T-helper 22 cell (primary cell): ENCODE measurements at places on chromosomes 11 and 22.

GRCh38 chr11:34987617-34988016 is 71.2 kb downstream of the PDHX start:
- no peak for DNase-seq

- no peak for DNase-seq
Observed at GRCh38 chr11:44192462-44193100, 97.1 kb downstream of the EXT2 start.

- no peak for DNase-seq
Observed at GRCh38 chr11:69637198-69637940, 3.6 kb upstream of the CCND1 start.

DNA sequence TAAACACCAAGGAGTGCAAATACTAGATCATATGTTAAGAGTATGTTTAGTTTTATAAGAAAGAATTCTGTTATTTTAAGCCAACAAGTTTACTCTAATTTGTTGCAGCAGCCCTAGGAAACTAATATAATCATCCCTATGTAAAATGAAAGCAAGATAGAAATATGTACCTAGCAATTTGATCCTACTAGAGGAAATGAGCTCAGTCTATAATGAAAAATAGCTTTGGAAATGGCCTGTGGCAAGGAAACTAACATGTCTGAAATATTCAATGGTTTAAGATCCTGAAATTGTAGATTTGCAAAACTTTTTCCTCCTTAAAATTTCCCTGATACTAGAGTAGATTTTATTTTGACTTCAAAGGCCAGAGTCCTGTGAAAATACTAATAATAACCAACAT is 112.7 kb upstream of the SLC5A12 start:
- no peak for DNase-seq

- DNase-seq: no peak
Observed at GRCh38 chr22:44666207-44666585, 35.8 kb upstream of the PRR5 start.

GRCh38 chr22:19515654-19516377 is 8.4 kb downstream of the CLDN5 start:
- no peak for DNase-seq

DNA sequence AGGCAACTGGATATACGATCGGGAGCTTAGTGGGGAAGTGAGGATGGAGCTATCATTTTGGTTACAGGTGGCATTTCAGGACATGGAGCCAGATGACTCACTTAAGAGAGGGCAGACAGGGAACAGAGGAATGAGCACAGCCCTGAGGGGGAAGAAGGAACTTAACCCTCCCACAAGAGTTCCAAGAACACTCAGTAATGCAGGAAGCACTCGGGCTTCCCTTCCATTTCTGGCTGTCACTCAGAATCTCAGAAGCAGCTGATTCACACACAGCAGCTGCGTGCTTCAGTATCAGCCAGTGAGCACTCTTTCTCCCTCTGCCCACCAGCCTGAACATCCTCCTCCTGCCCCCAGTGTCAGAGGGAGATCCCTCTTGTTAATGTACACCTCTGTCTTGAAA is 34.8 kb downstream of the EFCAB6 start:
- DNase-seq: no peak

DNA sequence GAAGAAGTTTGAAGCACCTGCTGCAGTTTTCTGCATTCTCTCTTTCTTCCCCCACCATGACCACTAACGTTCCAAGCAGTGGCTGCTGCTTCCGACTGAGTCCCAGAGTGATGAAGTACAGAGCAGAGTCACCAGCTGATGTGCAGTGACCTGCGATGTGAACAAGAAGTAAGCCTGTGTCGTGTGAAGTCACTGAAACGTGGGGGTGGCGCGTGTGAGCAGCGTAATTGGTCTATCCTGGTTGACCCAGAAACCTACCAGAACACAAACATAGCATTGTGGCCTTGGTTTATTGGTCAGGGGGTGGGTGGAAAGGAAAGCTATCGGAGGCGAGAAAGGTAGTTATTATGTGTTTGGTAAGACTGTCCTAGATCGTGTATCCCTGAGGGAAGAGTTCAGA is 3.5 kb downstream of the KRTAP5-7 start:
- no peak for DNase-seq

DNA sequence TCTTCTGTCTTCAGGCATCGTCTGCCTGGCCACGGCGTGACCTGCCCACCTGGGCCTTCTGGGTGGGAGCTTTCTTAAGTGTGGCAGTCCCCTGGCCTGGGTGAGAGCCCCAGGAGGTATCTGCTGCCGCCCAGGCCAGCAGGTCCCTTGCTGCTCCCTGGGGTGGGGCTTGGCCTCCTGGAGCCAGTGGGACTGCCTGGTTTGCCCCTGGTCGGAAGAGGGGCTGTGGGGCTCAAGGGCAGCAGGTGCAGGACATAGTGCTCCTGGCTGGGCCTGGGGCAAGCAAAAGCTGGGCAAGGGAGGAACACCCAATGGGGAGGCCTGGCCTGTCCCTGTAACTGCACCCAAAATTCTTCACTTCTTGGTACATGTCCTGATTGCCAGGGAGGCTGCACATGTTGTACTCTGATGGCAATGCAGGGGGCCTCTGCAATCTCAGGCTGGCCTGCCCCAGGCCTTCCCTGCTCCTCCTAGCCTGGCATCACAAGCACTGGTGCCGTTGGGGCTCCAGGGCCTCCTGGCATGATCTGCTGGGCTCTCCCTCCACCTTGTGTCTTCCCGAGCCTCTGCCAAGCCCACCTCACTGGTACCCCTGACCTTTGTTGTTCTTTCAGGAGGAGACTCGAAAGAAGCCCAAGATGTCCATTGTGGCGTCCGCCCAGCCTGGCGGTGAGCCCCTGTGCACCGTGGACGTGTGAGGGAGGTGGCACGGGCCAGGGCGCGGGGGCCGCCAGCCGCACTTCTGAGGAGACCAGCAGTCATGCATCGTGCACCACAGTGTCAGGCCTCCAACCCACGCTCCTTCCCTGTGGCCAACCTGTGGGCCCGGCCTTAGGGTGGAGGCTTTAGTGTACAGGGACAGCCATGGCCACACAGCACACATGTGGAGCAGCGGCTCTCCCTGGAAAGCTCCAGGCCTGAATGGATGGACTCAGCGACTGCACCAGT is 6.2 kb upstream of the RANBP1 start:
- DNase-seq: no peak

GRCh38 chr11:13216019-13216710 is 61.4 kb upstream of the BMAL1 start:
- no peak for DNase-seq

DNA sequence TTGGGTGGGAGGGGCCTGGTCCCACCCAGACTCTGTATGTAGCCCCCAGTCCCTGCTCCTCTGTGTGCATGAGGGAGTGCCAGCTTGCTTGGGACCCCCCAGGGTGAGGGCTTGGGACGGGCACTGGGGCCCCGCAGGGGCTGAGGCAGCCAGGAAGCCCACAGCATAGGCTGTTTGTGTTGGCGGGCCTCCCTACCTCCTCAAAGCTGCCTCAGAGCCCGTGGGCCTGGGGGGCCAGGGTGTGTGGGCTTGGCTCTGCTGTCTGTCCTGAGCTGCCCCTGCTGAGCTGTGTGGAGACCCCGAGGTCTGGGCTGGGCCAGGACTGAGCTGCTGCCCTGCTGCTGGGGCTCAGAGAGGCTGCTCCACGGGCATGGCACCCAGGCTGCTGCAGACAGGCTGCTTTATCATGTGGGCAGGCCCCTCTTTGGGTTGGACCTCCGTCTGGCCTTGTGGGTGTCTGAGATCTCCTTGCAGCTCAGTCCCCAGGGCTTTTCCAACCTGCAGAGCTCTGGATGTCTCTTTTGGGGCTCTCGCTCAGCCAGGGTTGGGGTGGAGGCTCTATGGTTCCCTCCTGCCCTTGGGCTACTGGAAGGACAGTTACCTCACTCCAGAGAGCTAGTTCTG is 3.3 kb downstream of the TSPAN4 start:
- DNase-seq: no peak

GRCh38 chr11:69918938-69919650 is 99.9 kb upstream of the FGF3 start:
- peak; percentile 20 for DNase-seq

- no peak for DNase-seq
Observed at GRCh38 chr22:21764038-21764804, 28.6 kb upstream of the YPEL1 start.

DNA sequence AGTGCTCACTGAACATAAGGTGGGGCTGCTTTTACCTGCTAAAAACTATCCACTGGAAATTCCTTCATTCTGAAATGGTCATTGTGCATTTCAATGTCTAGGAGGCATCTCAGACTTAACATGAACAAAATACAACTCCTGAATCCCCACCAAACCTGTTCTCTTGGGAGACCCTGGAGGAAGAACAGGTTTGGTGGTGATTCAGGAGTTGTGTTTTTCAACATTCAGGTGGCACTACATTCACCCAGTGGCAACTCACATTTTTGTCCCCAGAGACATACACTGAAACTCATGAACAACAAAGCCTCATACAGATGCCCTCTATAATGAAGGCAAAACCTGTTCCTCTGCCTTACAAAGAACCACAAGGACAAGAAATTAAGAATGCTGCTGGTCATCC is 64.3 kb upstream of the CYP2D6 start:
- DNase-seq: no peak

DNA sequence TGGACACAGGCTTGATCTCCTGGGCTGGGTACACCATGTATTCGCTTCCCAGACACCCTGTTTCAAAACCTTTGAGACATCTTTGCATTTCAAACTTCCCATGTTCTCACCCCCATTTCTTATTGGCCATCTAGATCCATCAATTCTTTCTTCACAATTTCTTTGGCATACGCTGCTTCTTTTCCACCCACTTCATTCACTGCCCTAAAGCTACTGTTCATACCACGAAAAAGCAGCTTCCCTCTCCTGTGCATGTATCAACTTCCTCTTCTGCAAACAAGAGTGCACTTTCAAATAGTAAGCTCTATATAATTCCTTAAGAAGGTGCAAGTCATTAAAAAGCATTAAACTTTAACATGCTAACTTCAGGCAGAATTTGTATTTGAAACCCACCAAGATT is 21.4 kb downstream of the UVRAG start:
- DNase-seq: no peak

- no peak for DNase-seq
Observed at GRCh38 chr22:48167238-48167637, 1404.8 kb downstream of the TBC1D22A start.
